ENCODE measurements at places on chromosomes 7 and 10.

DNA sequence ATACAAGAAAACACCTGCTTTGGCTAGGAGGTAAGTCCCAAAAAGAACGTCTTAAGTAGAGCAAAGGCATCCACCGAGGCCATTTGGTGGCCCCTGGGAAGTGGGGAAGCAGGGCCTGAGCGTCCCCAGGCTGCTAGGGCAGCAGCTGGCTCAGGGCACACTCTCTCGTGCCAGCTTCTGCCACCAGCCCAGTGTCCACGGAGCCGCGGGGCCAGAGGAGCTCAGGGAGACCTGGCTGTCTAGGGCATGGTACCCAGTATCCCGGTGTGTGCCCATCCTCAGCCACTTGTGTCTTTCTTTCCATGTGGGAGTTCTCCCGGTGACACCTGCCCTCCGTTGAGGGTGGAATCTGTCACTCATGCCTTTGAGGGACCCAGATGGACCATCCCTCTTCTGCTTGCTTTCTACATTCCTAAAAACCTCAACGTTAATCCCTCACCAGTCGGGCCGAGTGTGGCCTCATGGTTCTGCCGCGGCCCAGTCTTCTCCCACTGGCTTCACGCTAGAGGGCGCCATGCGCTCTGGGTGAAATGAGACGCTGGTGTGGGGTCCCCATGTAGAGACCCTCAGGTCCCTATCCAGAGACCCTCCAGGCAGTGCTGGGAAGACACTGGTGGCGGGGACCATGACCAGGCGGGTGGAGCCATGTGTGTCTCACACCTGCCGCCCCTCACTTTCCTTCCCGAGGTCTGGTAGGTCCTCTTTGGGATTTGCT is 9.5 kb upstream of the AP5Z1 start:
- no peak for DNase-seq

DNA sequence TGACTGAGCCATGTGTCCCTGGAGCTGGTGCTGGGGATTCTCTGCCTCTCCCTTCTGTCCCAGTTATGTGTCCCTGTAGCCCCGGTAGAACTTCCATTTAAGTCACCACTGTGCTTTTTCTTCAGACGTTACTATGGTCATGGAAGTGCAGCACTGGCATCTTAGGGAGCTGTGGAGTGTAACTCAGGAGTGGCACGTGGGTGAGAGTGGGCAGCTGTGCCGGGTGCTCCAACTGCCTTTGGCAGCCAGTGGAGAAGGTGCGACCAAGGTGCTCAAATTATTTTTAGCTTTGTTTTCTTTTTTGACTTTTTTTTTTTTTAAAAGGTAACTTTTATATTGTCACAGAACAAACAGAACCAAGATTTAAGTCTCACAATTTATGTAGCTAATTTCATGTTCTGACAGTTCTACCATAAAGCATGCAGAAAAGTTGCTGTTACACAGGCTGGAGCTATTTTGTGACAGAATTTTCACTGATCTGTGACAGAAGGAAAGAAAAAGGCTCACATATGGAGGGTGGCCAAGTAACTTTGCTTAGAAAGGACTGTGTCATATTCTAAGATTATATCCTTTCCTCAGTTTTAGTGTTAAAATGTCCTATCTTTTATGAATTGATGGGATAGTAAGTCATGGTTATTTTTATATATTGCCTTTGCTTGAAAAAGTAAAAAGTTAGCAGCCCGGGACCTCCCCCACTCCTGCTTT is 73.9 kb downstream of the SH2D4B start:
- DNase-seq = no peak

- DNase-seq = no peak
Measured at GRCh38 chr10:131016556-131016955, 295.0 kb downstream of the TCERG1L start.

GRCh38 chr10:89355394-89355931 is 22.4 kb upstream of the IFIT1B start:
- no peak for DNase-seq

- DNase-seq = no peak
Measured at GRCh38 chr10:102611514-102612087, 32.7 kb upstream of the TRIM8 start.
